ENCODE measurements at places on chromosomes 1 and 21.

DNA sequence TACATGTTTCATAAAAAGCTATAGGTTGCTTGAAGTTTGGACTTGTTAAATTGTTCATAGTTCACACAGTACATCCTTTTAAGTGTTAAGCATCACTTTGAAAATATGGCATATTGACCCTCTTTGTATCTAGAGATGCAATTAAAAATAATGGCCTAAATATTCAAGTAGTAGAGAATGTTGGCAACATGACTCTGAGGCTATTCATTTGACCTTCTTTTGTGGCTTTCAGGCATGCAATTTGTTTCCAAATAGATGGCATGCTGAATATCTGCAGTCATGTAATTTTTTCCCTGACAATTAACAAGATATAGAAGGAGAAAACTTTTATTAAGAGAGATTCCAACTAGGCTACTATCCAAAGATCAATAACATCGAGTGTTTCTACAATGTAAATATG, 230.5 kb upstream of the ZRANB2 start:
- no peak for DNase-seq

DNA sequence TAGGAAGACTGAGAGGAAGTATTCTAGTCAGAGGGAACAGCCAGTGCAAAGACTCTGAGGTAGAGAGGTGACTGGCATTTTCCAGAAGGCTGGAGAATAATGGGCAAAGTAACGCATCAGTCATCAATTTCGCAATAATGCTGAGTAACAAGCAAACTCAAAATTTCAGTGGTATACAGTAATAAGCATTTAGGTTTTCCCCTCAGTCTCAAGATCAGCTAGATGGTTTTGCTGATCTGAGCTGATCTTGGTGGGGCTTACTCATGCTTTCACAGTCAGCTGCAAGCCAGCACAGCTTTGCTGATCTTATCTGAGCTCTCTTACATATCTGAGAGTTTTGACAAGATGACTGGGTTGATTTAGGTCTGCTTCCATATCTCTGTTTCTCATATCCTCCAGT, 108.7 kb downstream of the TSEN15 start:
- peak; percentile 44 for DNase-seq

DNA sequence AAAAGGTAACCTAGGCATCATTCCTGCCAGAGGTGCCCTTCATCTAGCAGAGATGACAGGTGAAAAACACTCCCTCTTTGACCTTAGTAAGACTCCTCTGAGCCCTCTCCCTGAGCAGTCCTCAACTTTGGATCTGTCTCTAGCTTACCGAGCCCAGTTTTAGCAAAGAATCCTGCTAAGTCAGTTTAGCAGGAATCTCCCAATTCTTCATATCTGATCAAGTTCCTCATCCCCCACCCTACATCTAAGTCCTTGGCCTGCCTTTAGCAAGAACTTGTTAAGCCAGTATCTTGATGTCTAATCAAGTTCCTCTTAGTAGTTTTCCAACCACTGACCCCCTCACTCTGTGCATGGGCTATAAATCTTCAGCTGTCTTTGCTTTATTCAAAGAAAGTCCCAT, 235.6 kb downstream of the OMA1 start:
- no peak for DNase-seq

DNA sequence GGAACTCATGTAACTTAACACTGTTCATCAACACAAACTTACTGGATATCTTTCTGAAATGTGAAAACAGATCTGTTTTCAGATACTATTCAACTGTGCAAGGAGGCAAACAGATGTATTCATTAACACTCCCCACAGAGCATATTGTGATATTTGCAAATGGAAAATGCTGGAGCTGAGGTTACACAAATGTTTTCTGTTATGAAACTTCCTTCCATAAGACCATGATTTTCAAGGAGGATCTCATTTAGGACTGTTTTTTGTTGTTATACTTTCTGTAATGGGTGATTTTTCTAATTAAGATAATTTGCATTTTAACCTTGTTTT, 56.1 kb downstream of the GABPA start:
- no peak for DNase-seq

DNA sequence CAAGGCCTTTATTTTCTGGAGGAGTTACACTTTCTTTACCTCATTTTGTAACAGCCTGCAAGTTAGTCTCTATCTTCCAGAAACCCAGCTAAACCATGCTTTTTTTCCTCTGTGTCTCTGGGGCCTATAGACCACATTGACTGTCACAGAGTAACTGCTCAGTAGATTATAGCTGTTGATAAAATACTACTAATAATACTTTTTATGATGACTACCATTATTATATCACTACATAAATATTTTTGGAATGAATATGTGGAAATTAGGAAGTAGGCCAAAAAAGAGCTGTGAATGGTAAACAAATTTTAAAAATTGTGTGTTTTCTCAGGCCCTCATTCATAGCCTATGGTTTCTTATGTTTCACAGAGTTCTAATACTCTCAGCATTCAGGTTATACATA, 233.1 kb upstream of the USP24 start:
- DNase-seq, result no peak

- DNase-seq, result no peak
These were observed 117.7 kb upstream of the C1orf174 start for GRCh38 chr1:4017636-4018365.

- DNase-seq, result no peak
These were observed 69.6 kb downstream of the CD34 start for GRCh38 chr1:207841293-207841692.

DNA sequence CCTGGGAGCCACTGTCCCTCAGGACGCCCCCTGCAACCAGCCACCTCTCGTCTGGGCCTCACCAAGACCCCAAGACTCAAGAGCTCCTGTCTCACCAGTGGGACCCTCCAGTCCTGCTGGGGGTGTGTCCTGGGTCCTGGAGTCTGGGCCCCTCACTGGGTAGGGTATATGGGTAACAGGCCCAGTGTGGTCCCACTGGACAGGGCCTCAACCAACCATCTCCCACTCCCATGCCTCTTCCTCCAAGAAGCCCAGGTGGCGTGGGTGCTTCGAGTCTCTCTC, 725 bp upstream of the VWA1 start:
- DNase-seq, result no peak

- peak; percentile 52 for DNase-seq
These were observed 379 bp downstream of the PPCS start for GRCh38 chr1:42456754-42457089.

DNA sequence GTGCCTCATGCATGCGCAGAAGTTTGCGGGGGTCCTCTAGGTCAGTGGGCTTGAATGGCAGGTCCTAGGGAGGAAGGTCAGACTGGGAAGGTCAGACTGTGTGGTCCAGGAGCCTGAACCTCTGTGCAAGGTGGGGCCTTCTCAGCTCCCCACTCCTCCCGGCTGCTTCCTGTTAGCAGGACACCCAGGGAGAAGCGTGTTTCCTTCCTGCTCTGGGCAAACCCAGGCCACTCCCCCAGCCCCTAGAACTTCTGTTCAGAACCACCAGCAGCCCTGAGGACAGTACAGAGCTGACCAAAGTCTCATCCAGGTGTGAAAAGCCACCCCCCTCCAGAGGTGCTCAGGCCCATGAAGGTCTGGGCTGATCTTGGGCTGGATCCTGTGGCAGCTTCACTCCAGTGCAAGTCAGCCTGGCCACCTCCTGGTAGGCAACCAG, 29.9 kb downstream of the NAV1 start:
- no peak for DNase-seq

DNA sequence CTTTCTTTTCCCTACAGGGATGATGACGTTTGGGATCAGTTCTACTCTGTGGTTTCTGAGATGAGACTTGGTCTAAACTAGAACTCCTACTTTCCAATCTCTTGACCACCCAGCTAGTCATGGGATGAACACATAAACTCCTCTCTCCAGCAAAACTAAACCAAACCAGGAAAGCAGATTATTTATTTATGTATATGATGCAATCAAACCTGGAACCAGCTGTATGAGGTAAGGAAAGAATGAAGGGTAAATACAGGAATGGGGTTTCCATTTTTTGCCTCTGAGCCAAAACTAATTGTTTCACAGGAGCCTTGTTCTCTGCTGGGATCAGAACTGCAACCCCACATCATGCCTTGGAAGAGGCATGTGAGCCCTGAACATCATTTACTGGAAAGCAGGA, 3.3 kb upstream of the AGT start:
- no peak for DNase-seq

GRCh38 chr1:164704954-164705353, 146.0 kb downstream of the PBX1 start:
- no peak for DNase-seq

DNA sequence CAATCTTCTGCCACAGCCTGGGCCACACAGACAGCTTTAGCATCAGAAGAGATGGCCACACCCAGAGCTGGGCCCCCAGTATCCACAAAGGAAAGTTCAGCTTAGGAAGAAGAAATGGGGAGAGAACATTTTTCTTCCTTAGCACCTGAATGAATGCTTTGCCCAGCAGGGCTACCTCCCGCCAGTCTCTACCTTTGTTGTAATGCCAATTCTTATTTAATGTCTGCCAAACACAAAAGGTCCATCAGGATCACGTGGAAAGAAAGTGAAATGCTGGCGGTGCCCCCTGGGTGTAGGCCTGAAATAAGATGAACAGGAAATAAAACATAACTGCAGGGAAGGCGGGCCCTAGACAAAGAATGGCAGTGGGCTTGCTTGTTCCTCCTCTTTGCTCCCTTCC, 125.6 kb downstream of the CACNA1E start:
- no peak for DNase-seq

GRCh38 chr1:8082945-8083344, 56.8 kb upstream of the ERRFI1 start:
- DNase-seq, result no peak

DNA sequence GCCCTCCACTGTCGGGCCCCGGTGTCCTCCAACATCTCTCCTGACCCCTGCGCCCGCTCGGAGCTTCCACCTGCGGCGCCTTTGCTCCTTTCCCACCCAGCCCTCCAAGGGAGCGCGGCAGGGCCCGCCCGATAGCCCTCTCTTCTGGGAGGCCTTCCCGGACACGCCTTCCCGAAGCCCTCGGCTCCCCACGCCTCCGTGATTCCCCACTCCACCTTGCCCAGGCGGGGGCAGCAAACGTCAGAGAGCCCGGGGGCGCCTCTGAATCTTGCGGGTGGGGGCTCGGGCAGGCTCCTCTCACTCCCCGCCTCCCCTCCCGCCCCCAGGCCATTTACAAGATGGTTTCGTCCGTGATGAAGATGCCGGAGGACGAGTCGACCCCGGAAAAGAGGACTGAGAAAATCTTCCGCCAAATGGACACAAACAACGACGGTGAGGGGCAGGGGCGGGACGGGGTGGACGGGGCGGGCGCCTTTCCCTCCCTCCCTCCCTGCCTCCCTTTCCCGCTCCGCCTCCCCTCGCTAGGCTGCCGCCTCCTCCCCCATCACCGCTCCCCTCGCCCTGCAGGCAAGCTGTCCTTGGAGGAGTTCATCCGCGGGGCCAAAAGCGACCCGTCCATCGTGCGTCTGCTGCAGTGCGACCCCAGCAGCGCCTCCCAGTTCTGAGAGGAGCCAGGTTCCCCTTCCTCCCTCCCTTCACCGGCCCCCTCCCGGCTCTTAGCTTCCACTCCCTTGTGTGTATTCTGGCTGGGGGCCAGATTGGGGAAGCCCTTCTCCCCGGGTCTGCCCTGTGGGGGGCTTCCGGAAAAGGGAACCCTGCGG, 7.1 kb downstream of the HPCA start:
- peak; percentile 27 for DNase-seq

DNA sequence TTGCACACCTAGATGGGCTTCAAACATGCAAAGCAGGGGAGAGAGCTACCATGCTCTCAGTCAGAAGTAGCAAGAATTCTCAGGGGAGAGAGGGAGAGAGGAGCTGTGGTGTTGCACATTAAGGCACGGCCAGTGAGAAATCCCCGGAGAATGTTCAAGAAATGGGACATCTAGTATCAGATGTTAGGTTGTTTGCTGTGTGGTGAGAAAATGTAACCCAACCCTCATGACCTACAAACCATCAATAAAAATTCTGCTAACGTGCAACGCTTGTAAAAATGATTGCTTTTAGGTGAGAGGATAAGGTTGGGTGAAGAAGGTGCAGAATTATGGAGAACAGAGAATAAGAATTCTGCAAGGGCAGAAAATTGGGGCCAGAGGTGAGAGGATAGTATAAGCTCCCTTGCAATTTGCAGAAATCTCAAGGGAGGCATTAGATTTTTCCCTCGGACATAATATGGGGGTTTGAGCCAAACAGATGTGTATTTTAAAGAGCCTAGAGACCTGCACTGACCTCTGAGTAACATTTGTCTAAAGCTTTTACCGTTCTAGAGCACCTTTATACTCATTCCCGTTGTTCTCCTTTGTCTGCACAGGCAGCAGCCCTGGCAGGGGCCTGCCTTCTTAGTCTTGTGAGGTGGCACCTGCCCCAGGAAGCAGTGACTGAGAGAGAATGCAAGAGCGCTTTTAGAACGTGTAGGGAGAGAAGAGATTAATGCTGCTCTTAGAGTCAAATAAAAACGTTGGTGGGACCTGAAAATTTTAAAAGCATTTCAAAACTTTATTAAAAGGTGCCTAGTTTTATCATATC, 25.4 kb upstream of the KIAA0040 start:
- DNase-seq, result no peak

DNA sequence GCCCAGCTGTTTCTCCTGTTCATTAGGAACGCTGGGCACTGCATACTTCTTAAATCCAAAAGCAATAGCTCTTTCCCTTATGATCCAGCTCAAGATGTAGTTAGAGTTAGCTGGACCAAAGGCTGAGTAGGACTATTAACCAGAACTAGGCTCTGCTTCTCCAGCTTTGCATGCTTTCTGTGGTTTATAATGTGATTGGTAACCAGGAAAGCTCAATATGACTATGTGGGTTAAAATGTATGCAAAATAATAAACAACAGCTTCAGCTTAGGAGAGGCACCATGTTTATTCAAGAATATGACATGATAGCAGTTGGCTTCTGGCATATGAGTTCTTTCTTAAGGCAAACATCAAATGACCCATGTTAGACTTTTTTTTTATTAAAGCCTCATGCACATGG, 73.8 kb downstream of the LYPLAL1 start:
- DNase-seq, result no peak

DNA sequence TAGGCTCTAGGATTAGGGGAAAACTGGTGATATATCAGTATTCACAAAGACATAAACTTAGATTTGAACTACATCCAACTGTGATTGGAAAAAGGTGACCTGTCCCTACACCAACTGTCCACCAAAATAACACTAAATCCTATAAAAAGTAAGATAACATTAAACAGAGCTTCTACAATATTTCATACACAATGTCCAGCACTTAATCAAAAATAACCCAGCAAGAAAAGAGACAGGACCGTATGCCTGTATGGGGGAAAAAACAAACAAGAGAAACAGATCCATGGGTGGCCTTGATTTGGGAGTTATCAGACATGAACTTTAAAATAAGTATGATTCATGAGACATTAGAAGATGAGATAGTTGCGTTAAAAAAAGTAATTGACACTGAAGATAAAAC, 9.7 kb upstream of the COL6A2 start:
- DNase-seq, result no peak

- no peak for DNase-seq
These were observed 81.1 kb upstream of the ST6GALNAC5 start for GRCh38 chr1:76786222-76786621.

GRCh38 chr1:224874775-224875174, 54.7 kb upstream of the DNAH14 start:
- no peak for DNase-seq

GRCh38 chr1:25579292-25580252, 36.2 kb downstream of the LDLRAP1 start:
- no peak for DNase-seq

- no peak for DNase-seq
These were observed 16.3 kb downstream of the STRIP1 start for GRCh38 chr1:110050602-110051261.
